ENCODE measurements at places on chromosomes 6 and 20. TPM values are rescaled to one million over a fixed set of nuclear protein-coding genes. Genes with fewer than 3 reads are reported as not detected.

DNA sequence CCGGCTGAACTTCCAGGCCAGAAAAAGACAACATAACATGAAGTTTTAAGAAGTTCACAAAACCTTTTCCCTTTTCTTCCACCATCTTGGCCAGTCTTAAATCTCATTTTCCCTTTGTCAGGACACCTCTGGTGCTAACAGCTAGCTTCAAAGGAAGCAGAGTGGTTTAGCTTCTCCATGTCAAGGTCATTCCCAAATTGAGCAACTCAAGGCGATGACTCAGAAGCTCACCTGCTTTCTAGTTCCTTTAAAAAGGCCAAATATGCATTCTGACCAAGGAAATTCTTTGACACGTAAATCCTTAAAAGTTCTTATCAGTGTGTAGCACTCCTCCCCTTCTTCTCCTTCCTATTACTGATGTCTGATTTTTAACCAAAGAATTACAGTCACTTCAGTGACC, 69.6 kb upstream of the VGLL2 start:
- DNase-seq, result no peak

GRCh38 chr20:31815408-31816188, 3.6 kb upstream of the MYLK2 start:
- no peak for DNase-seq

- no peak for DNase-seq
These were observed 5.6 kb downstream of the RAB23 start for GRCh38 chr6:57216235-57217101.

DNA sequence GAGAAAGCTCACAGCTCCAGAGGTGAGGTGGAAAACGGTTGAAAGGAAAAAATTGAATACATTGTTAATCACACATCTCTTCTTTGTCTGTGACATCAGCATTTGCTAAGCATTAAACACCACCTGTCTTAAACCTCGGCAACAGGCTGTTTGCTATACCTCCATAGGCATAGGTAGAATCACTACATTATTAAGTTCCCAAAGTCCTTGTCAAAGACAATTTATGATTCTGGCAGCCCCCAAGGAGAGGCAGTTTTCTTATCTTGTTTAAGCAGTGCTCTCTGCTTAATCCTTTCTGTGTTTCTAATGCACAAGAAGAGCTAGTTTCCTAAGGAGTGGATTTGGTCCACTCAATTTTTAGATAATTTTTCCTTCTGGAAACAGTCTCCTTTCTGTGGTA, 249.7 kb downstream of the NKAIN2 start:
- DNase-seq, result no peak

GRCh38 chr20:33291416-33291815, 8.4 kb downstream of the BPIFB1 start:
- no peak for DNase-seq

DNA sequence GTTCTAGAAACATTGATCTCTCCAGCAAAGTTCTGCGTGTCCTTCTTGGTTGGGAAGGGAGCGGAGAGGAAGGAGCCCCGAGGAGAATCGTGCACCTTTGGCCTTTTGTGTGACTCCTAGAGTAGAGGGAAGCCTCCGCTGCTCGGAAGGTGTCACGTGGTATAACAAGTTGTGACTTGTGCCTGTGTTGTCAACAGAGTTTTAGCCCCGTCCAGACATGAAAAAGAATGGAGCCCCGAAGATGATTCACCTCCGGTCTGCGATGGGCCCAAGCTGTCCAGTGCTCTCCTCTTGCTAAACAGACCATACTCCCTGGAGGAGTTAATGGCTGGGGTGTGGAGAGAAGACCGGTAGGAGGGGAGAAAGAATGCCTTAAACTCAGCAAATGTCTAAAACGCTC, 7.0 kb downstream of the EYA2 start:
- DNase-seq, result no peak

GRCh38 chr20:12318043-12318442, 400.4 kb downstream of the BTBD3 start:
- DNase-seq, result no peak

GRCh38 chr6:74447013-74447412, 751.0 kb downstream of the CD109 start:
- DNase-seq, result no peak

SDCBP2 gene
- 176 TPM for total RNA-seq

All from mucosa of gallbladder (tissue), 1 donor.